ENCODE measurements at places on chromosomes 2 and 18.

- DNase-seq: no peak
Observed at GRCh38 chr2:206343816-206344215, 69.4 kb downstream of the ZDBF2 start.

GRCh38 chr2:57432528-57432927, 614.1 kb upstream of the VRK2 start:
- DNase-seq: no peak

DNA sequence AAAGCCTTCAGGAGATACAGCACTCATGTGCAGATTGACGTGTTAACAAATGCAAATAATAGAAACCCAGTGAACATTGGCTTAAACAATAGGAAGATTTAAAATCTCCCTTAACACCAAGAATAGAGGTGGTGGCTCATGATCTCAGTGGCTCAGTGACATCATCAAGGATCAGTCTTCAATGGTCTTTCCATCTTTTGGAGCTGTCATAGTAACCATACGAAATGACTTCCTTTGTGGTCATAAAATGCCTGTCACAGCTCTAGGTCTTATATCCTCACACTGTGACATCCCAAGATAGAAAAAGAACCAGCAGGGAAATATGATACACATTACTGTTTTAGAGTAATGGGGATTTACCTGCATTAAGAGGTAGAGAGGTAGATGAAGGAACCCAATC, 59.6 kb upstream of the ACKR3 start:
- no peak for DNase-seq

- DNase-seq: no peak
Observed at GRCh38 chr18:8767340-8767739, 62.0 kb downstream of the MTCL1 start.

GRCh38 chr18:34595690-34596089, 114.4 kb upstream of the DTNA start:
- DNase-seq: no peak

DNA sequence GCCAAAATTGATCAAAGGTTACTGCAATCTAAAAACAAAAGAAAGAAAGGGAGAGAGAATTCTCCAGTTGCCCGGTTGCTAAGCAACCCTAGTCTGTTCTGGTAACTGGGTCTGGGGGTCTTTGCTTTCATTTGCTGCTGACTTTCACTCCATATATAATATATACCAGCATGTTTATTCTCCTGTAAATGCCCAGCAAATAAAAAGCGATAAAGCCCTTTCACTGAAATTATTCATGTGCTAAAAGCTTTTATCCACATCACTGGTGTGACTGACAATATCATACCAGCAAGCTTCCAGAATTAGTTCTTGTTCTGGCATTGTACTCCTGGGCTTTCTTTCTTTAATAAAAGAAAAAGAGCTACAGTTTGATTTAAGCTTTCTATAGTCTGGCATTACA, 75.5 kb upstream of the ST8SIA3 start:
- no peak for DNase-seq

DNA sequence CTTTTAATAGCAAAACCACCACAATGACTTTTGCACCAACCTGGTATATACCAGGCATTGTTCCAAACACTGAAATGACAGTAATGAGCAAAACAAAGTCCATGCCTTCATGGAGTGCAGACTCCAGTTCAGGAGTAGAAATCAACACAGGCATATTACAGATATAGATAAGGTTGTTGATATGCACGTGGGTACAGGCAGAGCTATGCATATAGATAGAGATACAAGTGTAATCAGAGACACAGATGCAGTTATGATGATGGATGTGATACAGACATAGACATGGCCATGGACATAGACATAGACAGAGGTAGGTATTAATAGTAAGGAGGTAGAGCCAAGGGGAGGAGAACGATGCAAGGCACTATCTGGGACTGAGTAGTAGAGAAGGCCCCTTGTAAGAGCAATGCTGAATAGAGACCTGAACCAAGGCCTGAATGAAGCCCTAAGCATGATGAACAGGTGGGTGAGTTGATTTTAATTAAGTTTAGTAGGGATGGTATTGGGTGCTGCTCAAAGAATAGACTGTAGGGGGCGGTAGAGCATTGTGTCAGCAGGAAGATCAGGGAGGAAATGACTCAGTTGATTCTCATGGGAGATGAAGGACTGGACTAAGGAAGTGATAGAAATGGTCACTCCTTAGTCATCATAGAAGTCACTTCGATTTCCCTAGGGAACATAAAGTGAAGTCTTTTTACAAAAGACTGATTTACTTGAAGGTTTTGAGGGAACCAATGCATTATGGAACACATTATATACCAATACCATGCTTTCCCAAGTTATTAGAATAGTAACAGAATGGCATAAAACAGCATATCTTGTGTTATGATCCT, 39.4 kb downstream of the CMPK2 start:
- DNase-seq: no peak

DNA sequence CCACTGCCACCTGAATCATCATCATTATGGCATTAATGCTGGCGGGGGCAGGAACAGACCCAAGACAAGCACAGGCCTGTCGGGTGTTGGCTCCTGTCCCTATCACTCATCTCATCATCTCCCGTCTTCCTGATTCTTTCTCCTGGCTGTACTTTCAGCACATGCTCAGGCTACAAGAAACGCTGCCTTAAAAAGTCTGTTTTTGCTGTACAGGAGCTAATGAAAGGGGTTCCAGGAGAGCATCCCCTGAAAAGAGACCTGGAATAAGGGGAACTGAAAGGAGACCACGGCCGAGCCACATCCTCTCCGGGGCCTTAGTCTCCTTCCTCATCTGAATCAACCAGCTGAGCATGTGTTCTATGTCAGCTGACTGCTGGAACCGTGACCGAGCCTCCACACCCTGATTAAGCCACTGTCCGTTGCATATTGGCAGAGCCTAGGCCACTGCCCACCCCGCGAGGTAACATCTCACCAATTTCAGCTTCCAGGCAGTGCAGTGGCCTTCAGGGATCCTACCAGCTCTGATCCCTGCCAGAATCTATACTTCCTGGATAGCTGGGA, 62.6 kb downstream of the DNMT3A start:
- DNase-seq: no peak

Measured in amygdala (tissue), 56 donors.